Keratinocyte (primary cell): ENCODE measurements at places on chromosomes 11 and 22.

DNA sequence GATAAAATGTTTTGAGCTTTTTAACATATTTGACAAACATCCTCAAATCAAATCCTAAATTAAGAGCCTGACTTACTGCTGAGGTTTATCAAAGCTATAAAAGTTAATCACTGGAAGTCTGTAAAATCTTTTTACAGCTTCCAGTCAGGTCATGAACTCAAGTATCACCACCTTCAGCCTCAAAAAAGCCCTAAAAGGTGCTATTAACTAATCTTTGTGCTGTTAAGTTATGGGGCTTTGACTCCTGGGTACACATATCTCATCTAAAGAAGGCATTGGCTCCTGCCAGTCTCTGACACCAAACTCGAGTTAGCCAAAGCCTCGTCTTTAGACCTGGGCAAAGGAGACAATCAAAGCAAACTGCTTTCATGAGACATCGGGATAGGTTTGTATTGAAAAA is 34.0 kb upstream of the CBX6 start:
- no peak for DNase-seq

DNA sequence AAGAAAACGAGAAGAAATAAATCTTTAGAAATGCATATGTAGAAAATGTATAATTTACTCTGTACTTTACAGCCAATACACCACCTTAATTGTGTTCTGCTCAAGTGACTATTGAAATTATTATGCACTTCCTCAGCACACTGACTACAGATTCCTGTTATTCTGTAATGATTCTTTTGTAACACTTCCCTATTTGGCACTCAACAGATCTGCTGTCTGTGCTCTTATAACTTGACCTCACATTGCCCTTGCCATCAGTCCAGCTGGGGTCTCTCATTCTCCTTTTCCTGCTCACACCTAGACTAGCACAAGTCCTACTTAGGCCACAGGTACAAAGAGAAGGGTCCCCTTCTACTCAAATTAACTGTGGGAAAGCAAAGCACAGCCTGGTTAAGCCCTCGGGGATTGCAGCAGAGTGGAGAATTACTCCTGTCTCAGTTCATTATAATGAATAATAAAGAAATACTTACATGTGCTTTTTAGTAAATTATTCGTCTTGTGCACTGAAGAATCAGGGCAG is 860.4 kb downstream of the OPCML start:
- DNase-seq, result no peak

DNA sequence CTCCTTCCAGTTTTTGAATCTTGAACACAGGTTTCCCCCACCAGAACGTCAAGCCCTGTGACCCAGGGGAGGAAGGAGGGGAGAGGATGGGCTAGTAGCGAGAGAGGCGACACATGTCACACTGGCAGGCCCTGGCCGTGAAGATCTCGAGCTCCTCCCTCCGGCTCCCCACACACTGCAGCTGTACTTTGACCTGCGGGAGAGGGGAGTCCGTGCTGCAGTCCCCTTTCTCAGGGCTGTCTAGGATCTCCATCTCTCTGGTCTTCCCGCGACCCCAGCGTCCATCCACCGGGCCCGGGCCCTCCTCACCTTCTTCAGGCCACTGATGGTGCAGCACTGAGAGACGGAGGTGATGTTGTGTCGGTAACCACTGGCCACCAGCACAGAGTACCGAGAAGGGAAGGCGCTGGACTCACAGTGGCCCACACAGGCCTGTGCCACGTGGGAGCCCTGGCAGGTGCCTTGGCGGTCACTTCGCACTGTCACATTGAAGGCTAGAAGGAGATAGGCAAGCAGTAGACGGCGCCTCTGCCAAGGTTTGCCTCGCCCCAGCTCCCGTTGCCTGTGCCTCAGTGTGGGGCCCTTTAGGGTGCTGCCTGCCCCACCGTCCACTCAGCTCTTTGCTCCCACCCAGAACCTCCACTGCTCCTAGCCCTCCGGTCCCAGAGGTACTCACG is 873 bp downstream of the GPHA2 start:
- DNase-seq, result no peak

- no peak for DNase-seq
These were observed 1.7 kb downstream of the BTBD10 start for GRCh38 chr11:13461291-13461690.

DNA sequence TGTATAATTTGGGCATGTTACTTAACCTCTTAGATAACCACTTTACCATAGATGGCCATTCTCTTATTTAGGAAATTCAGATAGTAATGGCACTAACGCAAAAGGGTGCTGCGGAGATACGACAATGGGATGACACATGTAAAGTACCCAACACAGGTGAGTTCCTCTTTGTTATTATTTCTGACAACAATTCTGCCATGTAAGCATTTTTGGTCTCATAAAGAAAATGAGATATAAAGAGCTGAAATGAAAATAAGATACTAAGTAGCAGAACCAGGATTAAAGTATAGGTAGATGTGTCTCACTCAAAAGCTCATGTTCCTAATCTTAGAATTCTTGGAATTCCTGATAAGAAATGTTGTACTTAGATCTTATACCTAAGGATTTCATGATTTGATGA is 260.2 kb upstream of the CCDC90B start:
- no peak for DNase-seq

GRCh38 chr22:17281440-17281841 is 62.2 kb upstream of the ADA2 start:
- no peak for DNase-seq

- no peak for DNase-seq
These were observed 58.4 kb downstream of the NTM start for GRCh38 chr11:131428853-131429252.

GRCh38 chr11:119474682-119475596 is 52.0 kb upstream of the THY1 start:
- no peak for DNase-seq

DNA sequence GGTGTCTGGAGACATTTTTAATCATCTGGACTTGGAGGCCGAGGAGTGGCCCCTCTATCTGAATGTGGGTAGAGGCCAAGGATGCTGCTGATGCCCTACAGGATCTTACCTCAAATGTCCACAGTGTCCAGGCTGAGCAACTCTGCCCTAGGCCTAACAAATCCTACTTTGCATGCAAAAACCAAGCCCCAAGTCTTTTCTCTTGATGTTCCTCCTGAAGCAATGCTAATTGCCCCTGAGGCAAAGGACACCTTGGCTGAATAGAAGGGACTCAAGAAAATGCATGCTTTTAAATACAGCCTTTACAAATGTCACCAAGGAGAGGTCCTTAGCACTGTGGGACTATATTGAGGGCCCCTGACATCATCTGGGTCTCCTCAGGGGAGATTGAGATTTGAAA is 43.8 kb upstream of the PHF21B start:
- DNase-seq, result no peak

GRCh38 chr22:39893526-39893925 is at the start of gene ENTHD1:
TSS of gene ENTHD1 (minus strand) at chr22:39893760. CDS start at chr22:39887748, 6,012 bp downstream.
- no peak for DNase-seq
